Muscle of leg (tissue), 16 donors: ENCODE measurements at places on chromosomes 2 and 18.
A peak's percentile ranks its signal among the peaks of the same experiment; 100 is the strongest.

- DNase-seq: peak; percentile 80
These were observed 464.1 kb downstream of the TGIF1 start for GRCh38 chr18:3914109-3914508.

DNA sequence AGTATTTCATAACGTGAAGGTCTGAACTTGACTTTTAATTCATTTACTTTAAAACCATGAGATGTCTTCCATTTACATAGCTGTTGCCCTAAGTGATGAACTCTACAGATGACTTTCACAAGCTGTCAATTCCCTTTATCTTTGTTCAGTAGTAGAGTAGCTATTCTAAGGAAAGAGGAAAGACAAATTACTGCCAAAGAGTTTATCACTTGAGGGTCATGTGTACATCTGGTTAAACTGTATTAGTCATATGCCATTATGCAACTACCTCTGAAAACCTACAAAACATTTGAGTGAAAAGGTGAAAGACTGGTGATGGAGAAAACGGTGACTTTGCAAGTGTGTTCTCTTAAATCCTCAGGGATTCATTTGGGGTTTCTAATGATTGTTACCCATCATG lies 763.9 kb downstream of the TMEM182 start:
- DNase-seq: no peak

- DNase-seq: no peak
These were observed 375.3 kb downstream of the PIK3C3 start for GRCh38 chr18:42330296-42330695.

- peak; percentile 16 for DNase-seq
These were observed 117.2 kb downstream of the CMPK2 start for GRCh38 chr2:6748406-6749067.
